ENCODE measurements at places on chromosomes 2 and 18. TPM values are rescaled to one million over a fixed set of nuclear protein-coding genes. Genes with fewer than 3 reads are reported as not detected.

DNA sequence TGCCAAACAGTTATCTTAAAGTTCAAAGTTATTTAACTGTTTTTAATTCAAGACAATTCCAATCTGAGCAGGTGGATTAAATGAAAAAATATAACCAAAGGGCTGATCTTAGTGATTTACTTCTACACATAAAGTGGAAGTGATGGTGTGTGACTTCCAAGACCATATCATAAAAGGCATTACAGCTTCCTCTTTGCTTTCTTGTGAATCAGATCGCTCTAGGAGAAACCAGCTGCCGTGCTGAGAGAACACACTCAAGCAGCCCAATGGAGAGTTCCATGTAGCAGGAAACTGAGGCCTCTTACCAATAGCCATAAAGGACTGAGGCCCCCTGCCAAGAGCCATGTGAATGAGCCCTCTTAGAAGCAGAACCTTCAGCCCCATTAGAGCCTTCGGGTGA, 197.4 kb downstream of the NBAS start:
- DNase-seq = no peak

DNA sequence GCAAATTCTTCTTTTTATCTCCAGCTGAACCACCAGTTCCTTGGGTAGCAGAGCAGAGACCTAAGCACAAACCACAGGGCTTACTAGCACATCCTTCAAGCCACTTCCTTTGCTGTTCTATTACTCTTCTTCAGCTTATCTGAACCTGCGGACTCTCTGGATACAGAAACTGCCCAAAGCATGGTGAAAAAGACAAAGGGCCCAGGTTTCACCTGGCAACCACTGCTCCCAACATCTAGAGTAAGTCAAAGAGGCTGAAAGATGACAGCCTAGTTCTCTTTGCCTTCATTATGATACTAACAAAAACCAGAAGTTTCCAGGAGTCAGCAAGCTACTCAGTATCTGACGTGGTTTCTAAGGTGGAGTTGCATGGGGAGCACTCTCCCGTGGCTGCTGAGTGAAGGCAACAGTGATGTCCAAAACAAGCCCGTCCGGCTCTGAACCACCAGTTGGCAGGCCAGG, 43.4 kb downstream of the KANSL3 start:
- no peak for DNase-seq

DNA sequence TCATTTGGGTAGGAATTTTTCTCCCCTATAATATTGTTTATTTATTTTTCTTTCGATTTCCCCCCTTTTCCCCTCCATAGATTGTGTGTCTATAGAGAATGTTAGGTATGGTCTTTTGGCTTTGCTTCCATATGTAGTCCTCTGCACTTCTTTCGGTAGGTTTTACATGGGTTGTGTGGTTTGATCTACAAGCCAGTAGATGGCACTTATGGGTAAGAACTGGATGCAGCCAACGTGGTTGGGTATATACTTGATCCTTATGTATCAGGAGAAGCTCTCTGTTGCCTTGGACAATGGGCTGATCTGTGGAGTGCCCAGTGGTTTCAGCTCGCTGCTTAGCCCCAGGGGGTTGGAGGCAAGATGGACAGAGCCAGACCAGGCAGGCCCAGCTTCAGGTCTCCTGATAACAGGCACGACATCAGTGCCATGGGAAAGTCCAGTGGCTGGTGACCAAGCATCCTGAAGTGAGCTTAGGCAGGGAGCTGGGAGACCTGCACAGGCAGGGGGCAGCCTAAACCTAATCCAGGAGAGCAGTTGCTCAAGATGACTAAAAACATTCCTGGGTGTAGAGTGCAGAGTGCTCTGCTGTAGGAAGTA, 488.3 kb downstream of the CCDC85A start:
- DNase-seq = no peak

Gene NT5C1B
- total RNA-seq = not detected

DNA sequence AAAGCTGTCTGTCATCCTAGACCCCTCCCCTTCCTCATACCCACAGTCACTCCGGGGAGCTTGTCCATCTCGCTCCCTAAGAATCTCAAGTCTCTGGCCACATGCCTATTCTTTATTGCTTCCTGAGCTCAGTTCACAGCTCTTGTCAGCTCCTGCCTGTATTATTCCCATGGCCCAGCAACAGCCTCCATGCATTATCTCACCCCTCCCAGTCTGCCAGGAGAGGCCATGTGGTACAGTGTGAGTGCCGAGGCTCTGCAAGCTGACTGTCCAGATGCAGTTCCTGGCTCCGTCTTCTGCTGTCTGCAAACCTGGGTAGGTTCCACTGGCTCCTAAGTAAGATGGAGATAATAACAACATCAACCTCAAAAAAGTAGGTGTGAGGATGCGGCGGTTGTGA, 79.7 kb downstream of the MRPS9 start:
- no peak for DNase-seq

Gene GLS
- total RNA-seq = 93.1 TPM

Measured in OCI-LY7 (cell line).